Upper lobe of right lung (tissue), 1 donor: ENCODE measurements at places on chromosomes 7 and 10. TPM values are rescaled to one million over a fixed set of nuclear protein-coding genes. Genes with fewer than 3 reads are reported as not detected.

The OR13A1 gene
- total RNA-seq, result not detected

The KNDC1 gene
- total RNA-seq, result 14.3 TPM

The SPOCK2 gene
- 187 TPM for total RNA-seq

The MRLN gene
- total RNA-seq, result not detected

The SPACDR gene
- total RNA-seq, result 1.8 TPM

DNA sequence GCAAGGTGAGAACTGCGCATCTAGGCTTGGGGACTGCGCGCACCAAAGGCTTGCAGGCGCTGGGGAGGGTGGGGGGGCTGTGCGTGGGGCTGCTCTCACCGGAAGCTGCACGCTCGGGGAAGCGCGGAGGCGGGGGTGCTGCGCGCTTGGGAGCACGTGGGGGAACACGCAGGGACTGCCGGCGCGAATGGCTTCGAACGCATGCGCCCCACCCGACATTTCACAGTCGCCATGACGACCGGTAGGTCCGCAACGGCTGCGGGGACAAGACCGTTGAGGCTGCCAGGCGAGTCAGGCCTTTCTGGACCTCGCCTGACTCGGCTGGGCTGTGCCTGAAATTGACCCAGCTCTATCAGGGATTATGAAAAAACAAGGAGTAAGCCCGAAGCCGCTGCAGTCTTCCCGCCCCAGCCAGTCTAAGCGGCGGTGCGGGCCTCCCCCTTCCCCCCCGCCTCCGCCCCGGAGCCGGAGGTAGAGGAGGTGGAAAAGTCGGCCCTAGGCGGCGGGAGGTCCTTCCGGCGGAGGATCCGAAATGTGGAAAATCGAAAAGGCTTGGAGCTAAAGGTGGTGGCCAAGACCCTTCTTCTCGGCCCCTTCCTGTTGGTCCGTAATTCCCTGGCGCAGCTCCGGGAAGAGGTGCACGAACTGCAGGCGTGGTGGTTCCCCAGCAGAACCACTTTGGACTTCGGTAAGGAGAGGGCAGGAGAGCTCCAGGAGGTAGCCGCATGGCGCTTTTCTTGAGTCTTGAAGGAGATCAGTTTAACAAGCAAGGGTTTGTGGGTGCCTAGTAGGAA is 34.9 kb upstream of the STEAP1 start:
- peak; percentile 65 for DNase-seq

GRCh38 chr7:2031451-2031845 is 201.3 kb downstream of the MAD1L1 start:
- DNase-seq, result peak; percentile 42

GRCh38 chr7:137484326-137484725 is 140.8 kb upstream of the PTN start:
- no peak for DNase-seq

DNA sequence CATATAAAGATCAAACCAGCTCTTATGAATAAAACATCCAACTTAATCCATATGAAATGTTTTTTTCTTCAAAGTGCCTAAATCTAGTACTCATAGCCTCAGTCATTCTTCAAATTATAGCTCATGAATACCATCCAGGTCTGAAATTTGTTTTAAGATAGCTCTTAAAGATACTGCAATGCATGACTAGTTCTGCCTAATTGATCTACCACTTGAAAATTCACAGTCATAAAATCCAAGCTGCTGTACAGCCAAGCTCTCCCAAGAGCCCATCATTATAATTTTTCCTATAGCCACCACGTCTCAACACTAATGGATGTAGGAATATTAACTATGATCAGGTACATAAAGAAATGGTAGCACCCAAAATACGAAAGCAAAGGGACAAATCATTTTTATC is 87.9 kb upstream of the RNF148 start:
- DNase-seq, result no peak

DNA sequence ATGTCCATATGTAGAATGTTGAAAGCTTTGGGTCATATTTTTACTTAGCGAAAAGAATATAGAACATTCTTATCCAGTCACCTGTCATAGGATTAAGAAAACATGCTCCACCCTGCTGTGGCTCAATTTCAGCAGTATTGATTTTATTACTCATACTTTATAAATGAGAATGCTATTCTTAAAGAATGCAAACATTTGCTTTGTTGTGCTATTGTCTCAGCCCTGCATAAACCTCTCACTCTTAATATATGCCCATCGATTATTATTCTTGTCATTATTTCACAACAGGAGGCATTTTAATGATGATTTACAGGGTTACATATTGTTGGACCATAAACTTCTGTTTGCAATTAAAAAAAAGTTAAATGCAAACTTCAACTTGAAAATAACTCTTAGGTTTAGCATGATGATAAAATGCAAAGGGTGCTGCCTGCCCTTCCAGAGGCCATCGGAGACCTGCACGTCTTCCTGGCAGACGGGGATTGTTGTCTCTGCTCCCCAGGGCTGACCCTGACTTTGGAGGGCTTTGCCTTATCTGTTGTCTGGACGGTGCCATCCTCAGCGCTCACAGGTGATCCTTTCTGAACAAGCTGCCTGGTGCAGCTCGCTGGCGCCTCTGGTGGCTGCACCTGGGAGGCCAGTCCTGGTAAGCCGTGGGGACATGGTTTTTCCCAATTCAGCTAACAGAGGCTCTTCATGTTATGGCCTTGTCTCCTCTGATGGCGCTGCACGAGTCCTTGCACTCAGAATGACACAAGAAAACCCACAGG is 50.0 kb upstream of the SHH start:
- no peak for DNase-seq

- DNase-seq, result no peak
Measured at GRCh38 chr7:18208921-18209320, 181.3 kb upstream of the PRPS1L1 start.

- DNase-seq, result no peak
Measured at GRCh38 chr10:14106828-14107227, 223.9 kb downstream of the FRMD4A start.

GRCh38 chr10:76422769-76423168 is 991.3 kb downstream of the LRMDA start:
- no peak for DNase-seq

- DNase-seq, result no peak
Measured at GRCh38 chr10:122014652-122015248, 25.8 kb downstream of the TACC2 start.

DNA sequence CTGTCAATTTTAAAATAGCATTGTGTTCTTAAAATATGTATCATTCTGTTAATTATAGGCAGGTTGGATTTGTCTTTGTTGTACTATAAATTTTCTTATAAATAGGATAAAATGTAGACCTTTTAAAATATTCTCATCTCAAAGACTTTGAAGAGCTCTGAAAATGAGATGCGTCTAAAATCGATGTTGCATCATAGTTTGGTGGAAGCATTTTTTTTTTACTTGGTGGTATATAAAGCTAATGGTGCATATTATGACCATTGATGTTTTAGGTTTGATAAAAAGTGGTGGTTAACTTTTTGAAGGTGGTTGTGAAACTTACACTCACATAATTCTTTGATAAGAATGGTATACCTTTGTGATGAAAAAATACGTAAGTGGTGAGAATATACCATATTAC is 69.1 kb downstream of the ZNRF2 start:
- DNase-seq, result no peak

DNA sequence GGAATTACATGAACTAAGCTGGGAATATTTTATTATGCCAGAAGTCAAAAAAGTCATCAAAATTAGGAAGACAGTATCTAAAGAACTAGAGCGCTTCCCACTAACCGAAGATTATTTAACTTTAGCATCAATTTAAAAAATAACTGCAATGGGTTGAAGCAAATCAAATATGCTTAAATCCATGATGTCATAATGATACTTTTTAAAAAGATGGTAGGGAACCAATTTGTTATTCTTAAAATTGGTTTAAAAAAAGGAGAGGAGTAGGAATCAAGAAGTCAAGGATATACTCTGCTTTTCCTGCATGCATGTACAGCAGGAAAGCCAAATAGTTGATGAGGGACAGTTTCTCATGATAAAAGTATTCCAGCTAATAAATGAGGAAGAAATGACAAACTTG is 3.2 kb upstream of the ASAH2 start:
- no peak for DNase-seq

GRCh38 chr7:16912540-16912939 is 30.8 kb upstream of the AGR3 start:
- no peak for DNase-seq

- no peak for DNase-seq
Measured at GRCh38 chr10:17004801-17005380, 124.7 kb downstream of the CUBN start.
